ENCODE measurements at places on chromosomes 6 and 20.

GRCh38 chr6:165808021-165808420 is 145.0 kb upstream of the PDE10A start:
- DNase-seq = no peak

DNA sequence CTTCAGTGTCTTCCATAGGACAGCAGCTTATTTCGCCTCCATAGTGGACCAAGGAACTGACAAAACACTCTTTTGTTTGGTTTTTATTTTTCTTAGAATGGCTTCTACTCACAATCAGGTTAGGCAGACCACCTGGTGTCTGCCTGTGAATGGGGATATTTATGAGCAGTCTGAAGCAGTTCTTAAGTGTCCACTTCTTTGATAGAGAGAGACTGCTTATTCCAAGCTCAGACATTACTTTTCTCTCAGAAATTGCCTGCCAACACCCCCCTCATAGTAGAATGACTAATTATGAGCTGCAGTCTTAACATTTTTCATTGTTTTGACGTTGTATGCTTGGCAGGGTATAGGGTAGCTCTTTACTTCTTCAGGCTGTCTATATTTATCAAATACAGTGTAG is 174.7 kb downstream of the ZFAND3 start:
- no peak for DNase-seq

DNA sequence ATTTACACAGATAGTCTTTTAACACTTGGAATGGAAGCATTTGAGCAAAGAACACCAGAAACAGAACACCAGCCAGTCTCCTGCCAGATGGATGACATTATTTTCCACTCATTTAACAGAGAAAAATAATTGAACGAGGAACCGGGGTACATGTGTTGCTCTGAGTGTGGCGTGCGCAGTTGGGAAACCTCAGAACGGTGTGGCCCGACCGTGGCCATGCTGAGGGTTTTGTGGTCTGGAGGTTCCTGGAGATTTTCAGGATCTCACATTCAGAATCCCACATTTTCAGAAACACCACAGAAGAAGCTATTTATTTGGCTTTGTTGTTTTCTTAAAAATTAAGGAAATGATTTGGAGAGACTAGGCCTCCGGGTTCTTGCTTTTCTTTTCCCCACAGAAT is 126.9 kb upstream of the QKI start:
- DNase-seq = no peak

DNA sequence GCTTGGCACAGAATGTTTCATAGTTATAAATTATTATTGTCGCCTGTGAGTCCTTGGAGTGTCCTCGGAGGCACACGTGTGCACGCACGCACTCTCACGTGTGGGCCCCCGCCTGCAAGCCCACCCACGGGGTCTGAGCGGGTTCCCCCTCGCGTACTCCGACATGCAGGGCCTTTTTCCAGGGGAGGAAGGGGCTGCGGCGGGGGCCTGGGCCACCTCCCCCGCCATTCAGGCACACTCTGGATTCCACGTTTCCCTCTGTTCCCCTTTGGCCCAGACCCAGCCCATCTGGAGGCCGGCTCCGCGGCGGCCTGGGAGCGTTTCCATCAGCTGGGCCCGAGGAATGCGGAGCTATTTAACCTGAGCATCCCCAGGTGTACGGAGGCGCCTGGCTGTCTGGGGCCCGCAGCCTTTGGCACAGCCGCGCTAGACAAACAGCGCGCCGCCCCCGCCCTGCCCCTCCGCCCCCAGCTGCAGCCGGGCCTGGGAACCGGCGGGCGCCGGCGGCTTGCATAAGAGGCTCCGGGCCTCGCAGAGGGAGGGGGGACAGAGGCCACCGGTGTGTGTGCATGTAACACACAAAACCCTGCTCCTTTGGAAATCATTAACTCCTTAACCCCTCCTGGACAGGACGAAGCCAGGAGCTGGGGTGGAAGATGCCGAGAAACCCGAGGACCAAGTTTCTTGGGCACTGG is 3.3 kb downstream of the ID1 start:
- DNase-seq = no peak

DNA sequence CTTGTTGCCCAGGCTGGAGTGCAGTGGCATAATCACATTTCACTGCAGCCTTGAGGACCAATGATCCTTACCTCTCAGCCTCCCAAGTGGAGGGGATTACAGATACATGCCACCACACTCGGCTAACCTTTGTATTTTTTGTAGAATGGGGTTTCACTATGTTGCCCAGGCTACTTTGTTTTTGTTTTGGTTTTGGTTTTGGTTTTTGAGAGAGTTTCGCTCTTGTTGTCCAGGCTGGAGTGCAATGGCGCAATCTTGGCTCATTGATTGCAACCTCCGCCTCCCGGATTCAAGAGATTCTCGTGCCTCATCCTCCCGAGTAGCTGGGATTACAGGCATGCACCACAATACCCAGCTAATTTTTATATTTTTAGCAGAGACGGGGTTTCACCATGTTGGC is 105.5 kb downstream of the BMP7 start:
- no peak for DNase-seq

All from esophagus squamous epithelium (tissue), 5 donors.